Fibroblast of lung (primary cell): ENCODE measurements at places on chromosomes 16 and 17. TPM values are rescaled to one million over a fixed set of nuclear protein-coding genes. Genes with fewer than 3 reads are reported as not detected.

DNA sequence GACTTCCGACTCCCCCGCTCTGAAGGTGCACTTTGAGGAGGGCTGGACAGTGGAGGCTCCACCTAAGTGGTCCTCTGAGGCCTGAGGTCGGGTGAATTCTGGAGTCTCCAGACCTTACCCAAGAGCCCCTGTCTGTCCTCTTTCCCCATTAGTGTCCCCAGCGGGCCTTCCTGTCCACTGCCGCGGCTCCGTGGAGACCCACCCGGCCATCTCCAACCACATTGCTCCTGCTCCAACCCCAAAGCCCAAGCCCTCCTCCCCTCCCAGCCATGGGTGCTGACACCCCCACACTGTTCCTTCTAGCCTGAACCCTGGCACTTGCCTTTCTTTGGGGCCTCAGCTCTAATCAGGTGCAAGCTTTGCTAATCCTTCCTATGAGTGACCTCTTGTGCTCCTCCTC, 283.1 kb upstream of the TNRC6C start:
- no peaks in the 10 kb centered on the region for H3K4me1 ChIP-seq
- H3K4me3 ChIP-seq = no peak overlapping the region
- H3K27me3 ChIP-seq = peaks cover 15% of the 10 kb centered on the region
- no peak for DNase-seq
- no peaks in the 10 kb centered on the region for H3K36me3 ChIP-seq
- H3K27ac ChIP-seq = no peak overlapping the region

NFE2L1 gene
- total RNA-seq = 90.4 and 162 TPM in 2 replicates

HOXB7 gene
- total RNA-seq = 6.4 and 7.4 TPM in 2 replicates

GRCh38 chr16:2816751-2817339, at the start of gene PRSS21:
Gene PRSS21 (plus strand): TSS chr16:2817237. CDS start chr16:2817269, 32 bp downstream.
- no peak within 1 kb of the TSS for H3K27ac ChIP-seq
- no peaks in the 10 kb centered on the region for H3K4me1 ChIP-seq
- DNase-seq = no peak
- H3K4me3 ChIP-seq = no peak within 1 kb of the TSS

DNA sequence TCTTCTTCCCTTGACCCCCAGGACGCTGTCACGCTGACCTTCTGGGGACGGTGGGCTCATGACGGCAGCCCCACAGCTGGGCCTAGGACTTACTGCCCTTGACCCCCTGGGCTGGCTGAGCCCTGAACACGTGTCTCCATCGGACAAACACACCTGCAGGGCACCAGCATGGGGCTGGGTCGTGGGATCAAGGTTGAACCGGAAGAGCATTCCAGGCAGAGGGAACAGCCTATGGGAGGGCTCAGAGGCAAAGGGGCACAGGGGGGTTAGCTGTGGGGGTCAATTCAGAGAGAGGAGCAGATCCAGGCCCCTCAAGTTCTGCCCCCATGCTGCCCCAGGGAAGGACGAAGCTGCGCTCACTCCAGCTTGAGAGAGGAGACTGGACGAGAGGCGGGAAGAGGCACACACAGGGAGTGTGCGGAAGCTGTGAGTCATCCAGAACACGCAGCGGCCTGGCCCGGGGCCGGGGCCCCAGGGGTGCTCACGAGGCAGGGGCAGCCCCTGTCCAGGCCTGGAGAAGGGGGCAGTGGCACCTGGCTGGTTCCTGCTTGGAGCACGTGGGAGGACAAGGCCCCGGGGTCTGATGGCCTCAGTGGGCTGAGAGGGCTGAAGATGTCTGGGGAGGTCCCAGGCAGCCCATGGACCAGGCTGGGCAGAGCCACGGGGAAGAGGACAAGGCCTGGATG, 9.9 kb downstream of the SSTR5 start:
- H3K27ac ChIP-seq = no peak overlapping the region
- peak; percentile 41 for DNase-seq
- no peak overlapping the region for H3K4me3 ChIP-seq
- no peaks in the 10 kb centered on the region for H3K4me1 ChIP-seq
- H3K36me3 ChIP-seq = no peaks in the 10 kb centered on the region

GRCh38 chr16:62038225-62038624, 2.0 kb upstream of the CDH8 start:
- no peaks in the 10 kb centered on the region for H3K36me3 ChIP-seq
- H3K4me1 ChIP-seq = no peaks in the 10 kb centered on the region
- no peaks in the 10 kb centered on the region for H3K27me3 ChIP-seq
- H3K4me3 ChIP-seq = no peak overlapping the region
- H3K27ac ChIP-seq = no peak overlapping the region
- no peak for DNase-seq
